ENCODE measurements at places on chromosomes 5 and 9. TPM values are rescaled to one million over a fixed set of nuclear protein-coding genes. Genes with fewer than 3 reads are reported as not detected.

DNA sequence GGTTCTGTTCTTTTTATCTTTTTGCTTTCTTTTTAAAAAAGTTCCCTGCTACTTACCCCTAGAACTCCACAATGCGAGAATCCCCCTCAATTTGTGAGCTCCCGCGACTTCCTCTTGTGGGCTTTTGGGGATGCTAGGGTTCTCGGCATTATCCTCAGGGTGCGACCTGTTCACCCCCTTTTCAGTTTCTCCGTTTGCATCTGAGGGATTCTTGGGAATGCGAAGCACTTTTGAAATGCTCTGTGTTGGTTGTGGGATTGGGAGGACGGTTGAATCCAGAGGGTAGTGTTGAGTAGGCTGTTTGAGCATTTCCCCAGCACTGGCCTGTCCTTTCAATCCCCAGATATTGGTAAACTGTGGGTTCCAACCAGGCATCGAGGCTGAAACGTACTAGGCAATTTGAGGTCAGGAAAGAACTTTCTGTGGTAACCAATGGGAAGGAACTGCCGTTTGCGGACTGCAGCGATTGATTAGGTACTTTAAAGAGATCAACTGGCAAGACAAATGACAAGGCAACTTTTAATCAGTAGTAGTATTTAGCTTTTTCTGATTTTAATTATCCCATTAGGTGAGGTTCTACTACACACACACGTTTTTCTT is 415 bp downstream of the XRCC4 start:
- DNase-seq, result peak; percentile 11

CCIN gene
- 0.36 TPM for polyA plus RNA-seq

GRCh38 chr5:72288924-72289323 is 31.1 kb downstream of the MRPS27 start:
- DNase-seq, result no peak

PCDHB5 gene
- polyA plus RNA-seq, result 8.7 TPM

LOX gene
- 51.3 TPM for polyA plus RNA-seq

GRCh38 chr9:14432666-14433350 is 118.9 kb upstream of the NFIB start:
- DNase-seq, result no peak

C9orf50 gene
- polyA plus RNA-seq, result 0.29 TPM

SH3TC2 gene
- 1.3 TPM for polyA plus RNA-seq

DNA sequence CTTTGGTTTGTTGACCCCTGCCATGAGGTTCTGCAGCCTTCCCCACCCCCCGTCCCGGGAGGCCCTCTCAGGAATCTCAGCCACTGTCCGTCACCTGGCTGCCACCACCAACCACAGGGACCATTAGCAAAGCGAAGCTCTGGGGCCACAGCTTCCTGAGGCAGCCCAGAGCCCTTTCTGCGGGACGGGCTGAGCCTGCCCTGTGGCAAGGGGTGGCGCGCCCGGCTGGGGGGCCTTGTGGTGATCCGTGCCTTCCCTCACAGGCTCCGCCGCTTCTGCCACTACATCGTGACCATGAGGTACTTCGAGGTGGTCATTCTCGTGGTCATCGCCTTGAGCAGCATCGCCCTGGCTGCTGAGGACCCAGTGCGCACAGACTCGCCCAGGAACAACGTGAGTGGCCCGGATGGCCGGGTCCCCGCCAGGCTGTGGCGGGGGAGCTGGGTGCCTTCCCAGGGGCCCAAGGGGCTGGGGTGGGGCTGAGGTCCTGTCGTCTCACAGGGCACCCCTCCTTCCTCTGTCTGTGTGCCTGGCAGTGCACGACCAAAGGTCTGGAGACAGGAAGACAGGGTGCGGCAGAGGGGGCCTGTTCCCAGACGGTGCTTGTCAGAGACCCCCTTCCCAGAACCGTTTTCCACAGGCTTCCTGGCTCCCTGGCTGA is 169.2 kb downstream of the CACNA1B start:
- DNase-seq, result no peak

DNA sequence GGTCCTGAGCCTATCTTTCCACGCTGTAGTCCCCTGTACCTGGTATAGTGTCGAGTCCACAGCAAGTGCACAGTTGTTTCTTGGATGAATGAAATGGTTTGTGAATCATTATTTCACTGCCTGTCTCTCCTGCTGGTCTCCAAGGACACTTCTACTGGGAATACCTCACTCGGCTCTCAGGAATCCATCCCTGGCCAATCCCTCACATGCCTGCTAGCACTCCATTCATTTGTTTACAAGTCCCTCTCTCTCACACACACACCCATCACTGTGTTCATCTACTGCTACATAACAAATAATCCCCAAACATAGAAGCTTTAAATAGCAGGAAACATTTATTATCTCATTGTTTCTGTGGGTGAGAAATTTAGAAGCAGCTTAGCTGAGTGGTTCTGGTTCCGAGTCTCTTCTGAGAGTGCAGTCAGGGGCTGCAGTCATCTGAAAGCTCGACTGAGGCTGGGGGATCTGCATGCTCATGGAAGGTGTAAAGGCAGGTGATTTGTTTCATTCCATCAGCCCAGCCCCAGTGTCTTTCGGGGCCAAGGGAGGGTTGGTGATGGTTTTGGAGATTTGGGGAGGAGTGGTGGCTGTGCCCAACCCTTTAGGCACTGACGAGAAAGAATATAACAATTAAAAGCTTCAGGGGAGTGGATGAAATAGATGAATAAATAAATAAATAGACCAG is 132.7 kb upstream of the IER5L start:
- DNase-seq, result no peak

DNA sequence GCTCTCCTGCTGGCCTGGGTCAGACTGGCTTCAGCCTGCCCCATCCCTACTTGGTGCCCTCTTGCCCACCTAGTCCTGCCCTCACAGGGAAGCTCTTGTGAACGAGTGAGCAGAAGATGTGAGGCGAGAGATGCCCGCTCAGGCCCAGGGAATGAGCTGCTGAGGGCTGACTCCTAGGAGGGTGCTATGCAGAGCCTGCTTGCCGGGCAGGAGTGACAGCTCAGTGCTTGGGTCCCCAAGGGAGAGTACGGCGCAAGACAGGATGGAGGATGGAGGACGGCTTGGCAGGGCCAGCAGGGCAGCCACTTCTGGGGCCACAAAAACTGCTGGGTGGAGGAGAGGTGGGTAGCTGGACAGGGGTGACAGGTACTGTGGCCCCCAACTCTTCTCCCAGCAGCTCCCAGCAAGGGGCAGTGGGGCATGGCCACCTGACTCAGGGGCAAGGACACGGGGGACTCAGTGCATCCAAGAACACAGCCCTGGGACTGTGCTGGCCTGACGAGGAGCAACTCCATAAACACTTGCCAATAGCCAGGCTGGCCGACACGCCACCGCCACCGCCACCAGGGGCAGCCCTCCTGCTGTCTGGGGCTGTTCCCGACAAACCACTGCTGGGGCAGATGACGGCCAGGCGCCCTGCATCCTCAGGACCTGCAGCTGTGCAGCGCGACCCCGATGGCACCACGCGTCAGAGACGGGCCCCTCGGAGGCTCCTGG is 55.6 kb upstream of the UBAC1 start:
- no peak for DNase-seq

GRM6 gene
- 1.4 TPM for polyA plus RNA-seq

GRCh38 chr9:136975644-136976043 is 1.7 kb upstream of the PTGDS start:
- DNase-seq, result no peak

SPINK4 gene
- not detected for polyA plus RNA-seq

DNA sequence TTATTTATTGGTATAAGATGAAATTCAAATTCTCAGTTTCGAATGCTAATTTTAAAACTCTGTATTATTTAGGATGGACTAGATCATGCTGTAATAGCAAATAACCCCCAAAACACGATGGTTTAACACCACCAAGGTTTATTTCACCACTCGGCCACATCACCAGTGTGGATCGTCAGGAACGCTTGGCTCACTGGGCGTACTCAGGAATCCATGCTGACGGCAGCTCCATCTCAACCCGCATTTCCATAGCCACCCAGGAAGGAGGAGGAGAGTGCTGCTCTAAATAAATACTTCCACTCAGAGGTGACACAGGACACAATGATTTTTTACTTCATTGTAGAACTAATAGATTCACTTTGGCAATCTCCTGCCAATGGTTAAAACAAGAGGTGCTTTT is 347.4 kb downstream of the SH3GL2 start:
- DNase-seq, result no peak

DNA sequence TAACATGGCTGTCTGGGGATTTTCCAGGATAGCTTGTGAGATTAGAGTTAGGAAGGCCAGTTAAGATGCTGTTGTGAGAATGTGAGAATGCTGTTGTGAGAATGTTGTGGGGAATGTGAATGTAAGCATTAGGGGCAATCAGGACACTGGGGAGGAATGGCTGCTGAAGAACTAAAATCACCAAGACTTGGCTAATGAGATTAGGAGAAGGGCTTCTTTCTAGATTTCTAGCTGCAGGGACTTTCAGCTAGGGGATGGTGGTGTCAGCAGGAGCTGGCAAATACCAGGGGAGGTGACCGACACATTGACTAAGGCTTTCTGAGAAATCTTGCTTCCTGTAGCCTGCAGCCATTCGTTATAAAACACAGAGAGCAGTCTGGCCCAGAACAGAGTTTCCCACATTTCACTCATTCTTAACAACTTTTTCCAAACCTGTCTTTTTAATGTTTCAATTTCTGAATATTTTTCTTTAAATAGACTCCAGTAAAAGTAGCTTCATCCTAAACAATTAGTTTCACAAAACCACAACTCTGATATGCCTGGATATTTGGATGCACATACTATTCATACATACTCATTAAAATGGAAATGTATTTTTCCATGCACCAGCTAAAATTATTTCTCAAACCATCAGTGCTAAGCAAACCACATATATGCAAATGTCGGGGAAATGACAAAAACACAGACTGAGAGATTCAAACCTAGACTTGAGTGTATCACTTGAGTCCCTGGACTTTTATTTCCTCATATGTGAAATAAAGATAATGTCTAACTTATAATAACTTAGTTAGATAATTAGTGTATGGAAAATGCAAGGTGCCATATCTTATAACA is 89.3 kb upstream of the TNC start:
- DNase-seq, result no peak

GRCh38 chr9:35691757-35692301 is 2.1 kb upstream of the TPM2 start:
- DNase-seq, result no peak

DNA sequence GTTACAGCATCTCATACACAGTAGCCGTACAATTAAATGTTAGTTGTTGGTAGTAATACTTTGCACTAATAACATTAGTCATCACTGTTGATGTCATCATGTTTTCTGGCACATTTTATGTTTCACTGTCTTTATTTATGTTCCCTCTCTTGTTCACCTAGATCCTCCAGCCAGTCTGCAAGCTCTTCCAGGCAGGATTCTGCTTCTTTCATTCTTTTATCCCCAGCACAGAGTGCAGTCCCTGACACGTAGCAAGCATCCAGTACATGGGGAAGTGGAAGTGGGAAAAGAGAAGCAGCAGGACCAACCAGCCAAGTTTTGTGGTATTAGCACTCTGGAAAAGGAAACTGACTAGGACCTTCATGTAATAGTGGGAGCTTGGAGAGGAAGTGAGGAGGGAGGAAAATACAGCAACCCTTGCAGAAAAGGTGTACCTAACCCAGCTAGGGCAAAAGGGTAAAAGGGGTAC is 89.7 kb upstream of the SLC44A1 start:
- no peak for DNase-seq

GRCh38 chr9:121424024-121424432 is 54.0 kb upstream of the STOM start:
- DNase-seq, result no peak

RNF183 gene
- polyA plus RNA-seq, result 6.8 TPM

SLC6A19 gene
- polyA plus RNA-seq, result 24.4 TPM

ADRB2 gene
- 0.81 TPM for polyA plus RNA-seq

ARSI gene
- polyA plus RNA-seq, result 2.2 TPM

TYRP1 gene
- 2.4 TPM for polyA plus RNA-seq

SLC45A2 gene
- 0.14 TPM for polyA plus RNA-seq

- no peak for DNase-seq
These were observed 1888.2 kb downstream of the EFNA5 start for GRCh38 chr5:105782501-105782900.

- no peak for DNase-seq
These were observed 528.6 kb upstream of the CLINT1 start for GRCh38 chr5:158387499-158387898.

TMEM215 gene
- polyA plus RNA-seq, result 0.24 TPM

GRCh38 chr5:4862500-4862899 is 277.6 kb upstream of the ADAMTS16 start:
- DNase-seq, result no peak

DNA sequence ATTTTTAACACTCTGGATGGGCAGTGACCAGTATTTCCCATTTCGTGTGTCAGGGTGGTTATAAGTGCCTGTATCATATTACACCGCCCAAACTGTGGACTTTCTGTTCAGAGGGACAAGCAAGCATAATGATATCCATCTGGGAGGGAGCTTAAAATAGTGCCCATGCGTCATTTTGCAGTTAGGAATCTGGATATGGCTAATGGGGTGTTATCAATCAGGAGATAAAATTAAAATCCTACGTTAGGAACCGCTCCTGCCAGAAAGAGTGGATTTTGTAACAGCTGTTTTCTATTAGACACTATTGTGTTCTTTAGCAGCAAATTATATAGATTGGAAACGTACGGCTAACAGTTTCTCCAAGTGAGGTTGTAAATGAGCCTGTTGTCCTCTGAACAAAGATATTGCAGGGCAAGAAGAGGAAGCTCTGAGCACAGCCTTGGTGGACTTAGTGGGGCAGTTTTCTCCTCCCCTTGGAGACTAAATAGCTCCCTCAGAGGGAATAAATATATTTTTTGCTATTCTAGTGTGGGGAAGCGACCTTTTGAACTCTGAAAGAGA is 160.4 kb downstream of the SPATA31D1 start:
- no peak for DNase-seq

C9 gene
- 0.27 TPM for polyA plus RNA-seq

CERT1 gene
- polyA plus RNA-seq, result 65.3 TPM

BOD1 gene
- polyA plus RNA-seq, result 124 TPM

- no peak for DNase-seq
These were observed 102.8 kb upstream of the DAP start for GRCh38 chr5:10863763-10864383.

All from left renal pelvis (tissue), 4 donors.